Left ventricle myocardium superior (tissue), 1 donor: ENCODE measurements at places on chromosomes 6 and 20.

DNA sequence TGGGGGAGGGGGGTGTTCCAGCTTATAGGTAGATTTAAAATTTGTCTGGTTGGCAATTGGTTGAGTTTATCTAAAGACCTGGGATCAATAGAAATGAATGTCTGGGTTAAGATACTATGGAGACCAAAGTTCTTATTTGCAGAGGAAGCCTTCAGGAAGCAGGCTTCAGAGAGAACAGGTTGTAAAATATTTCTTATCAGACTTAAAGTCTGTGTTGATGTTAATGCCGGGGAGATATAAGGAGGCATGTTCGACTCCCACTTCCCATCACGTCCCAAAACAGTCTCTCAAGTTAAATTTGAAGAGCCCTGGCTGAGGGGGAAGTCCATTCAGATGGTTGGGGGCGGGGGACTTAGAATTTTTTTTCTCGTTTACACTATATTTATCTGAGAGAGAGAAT lies 12.3 kb upstream of the BLCAP start:
- DNase-seq: no peak

DNA sequence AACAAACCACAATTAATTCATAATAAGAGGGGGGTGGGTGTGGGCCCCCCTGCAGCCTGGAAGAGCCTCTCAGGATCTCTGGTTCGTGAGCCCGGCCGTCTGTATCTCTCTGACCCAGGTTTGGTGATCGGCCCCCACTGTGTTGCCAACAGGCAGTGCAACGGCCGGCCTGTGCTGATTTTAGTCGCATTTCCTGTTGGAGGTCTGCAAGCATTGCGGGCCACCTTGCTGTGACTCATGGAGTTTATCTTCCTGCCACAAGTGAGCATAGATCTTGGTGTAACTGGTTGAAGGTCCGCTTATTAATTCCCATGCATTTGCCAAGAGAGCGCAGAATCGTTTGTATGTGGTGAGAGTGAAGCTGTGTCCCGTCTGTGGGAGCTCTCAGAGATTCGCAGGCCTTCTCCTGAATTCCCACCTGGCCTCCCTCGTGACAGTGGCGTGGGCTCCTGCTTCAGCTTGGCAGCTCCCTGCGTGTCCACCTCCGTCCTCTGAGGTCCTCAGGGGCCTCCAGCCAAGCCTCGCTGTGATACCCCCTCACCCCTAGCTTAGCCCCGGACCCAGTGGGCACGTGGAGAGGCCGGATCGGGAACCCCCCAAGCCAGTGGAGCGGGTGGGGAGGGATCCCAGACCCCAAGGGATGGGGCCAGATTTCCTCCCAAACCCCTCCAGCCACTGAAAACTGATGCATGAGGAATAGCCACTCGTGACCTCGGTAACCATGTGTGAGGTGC lies 269.8 kb downstream of the CDH4 start:
- no peak for DNase-seq

DNA sequence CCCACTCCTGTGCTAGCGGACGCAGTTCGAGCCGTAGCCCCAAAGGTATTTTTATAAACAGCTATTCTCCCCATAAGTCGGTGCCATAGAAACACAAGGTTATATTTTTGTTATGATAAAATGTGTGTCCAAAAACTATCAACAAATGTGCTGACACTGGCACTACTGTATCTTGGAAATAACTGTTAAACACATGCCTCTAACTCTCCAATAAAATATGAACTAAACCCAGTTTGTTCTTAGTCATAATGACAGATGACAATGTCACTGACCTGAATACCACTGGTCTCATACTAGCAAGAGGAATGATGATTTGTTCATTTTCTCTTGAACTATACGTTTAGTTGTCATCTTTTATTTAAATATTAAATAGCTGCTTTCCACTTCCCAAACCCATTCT lies 51.4 kb upstream of the NUP153 start:
- DNase-seq: no peak

- DNase-seq: no peak
These were observed 1.4 kb downstream of the LTA start for GRCh38 chr6:31573239-31574105.

GRCh38 chr20:10172998-10173655 lies 45.5 kb upstream of the SNAP25 start:
- DNase-seq: no peak
